Kidney epithelial cell (primary cell): ENCODE measurements at places on chromosomes 1 and 21.

GRCh38 chr1:156709757-156710489 is 4.5 kb upstream of the CRABP2 start:
- DNase-seq, result no peak

DNA sequence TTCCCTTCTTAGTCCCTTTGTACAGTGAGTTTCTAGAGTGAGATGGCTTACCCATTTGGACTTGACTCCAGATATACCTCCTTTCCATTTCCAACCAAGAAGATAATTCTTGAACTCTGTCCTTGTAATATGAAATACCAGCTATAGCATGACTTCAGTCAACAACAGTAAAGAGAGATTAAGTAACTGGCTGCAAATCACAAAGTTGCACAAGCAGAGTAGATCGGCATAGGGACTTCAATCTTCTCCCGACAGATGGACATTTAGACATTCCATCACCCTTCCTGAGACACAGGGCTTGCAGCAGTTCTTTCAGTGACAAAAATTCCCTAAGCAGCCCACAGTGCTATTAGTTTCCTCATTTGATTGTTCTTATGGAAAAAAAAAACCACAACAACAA is 44.6 kb downstream of the JAK1 start:
- no peak for DNase-seq

DNA sequence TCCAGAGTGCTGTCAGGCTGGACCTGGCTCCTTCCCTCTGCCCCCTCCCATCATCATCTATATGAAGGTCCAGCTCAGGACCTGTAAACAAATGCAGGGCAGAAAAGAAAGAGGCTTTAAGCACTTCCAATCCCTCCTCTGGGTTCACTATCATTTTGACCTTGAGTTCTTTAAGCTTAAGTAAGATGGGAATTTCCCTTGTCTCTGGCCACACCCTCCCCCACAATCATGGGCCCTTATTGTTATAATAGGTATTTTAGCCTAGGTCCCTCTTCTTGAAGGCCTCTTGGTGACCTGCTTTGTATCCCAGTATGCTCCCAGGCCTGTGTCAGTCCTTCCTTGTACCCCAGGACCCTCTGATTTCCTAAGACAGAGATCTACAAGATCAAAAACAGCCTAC is 45.1 kb upstream of the EPS15 start:
- DNase-seq, result no peak

- no peak for DNase-seq
These were observed 5.5 kb downstream of the C1QTNF12 start for GRCh38 chr1:1240822-1241587.

GRCh38 chr21:26546446-26547097 is 26.5 kb downstream of the CYYR1 start:
- DNase-seq, result no peak

DNA sequence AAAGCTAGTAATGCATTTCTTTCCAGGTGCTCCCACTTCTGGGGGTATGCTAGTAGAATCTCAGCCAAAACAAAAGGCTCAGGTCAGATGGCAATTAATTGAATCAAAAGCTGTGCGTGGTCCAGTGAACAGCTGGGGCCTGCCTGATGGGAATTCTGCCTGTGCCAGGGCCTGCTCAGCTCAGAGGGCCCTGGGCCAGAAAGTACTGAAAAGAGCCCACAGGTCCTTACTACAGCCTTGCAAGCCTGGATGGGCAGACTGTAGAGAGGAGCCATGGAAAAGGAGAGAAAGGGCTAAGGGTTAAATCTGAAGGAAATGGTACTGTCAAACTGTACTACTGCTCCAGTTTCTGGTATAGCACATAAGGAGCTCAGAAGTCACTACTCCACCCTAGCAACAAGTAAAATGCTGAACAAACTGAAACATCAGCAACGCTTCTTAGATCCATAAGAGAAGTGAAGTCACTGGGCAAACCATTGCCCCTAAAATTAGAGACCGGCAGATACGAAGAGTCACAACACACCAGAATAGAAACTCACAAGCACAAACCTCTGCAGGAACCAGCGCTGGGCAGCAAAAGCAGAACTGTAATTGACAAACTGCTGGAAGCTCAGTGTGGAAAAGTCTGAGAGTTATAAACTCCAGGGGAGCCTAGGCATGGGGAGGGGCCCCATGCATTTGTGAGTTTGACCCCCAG is 121.1 kb upstream of the SYT6 start:
- DNase-seq, result no peak

DNA sequence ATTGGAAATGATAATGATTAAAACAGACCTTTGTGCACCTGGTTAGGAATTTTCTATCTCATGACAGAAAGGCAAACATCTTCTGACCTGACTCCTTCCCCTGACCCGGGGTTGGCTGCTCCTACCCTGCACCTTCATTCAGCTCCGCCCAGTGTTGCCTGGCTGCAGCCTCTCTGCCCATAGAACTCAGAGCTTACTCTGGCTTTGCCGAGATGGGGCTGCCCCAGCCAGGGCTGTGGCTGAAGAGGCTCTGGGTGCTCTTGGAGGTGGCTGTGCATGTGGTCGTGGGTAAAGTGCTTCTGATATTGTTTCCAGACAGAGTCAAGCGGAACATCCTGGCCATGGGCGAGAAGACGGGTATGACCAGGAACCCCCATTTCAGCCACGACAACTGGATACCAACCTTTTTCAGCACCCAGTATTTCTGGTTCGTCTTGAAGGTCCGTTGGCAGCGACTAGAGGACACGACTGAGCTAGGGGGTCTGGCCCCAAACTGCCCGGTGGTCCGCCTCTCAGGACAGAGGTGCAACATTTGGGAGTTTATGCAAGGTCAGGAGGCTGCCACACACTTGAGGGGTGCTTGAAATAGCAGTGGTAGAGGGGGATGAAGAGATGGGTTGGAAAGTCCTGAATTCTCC is at the start of gene DIO1:
TSS of gene DIO1 (plus strand) at position 189 of the 638 bp plus-strand sequence. CDS start at position 213, 24 bp downstream.
- DNase-seq, result no peak
